HT1080 (cell line): ENCODE measurements at places on chromosomes 13 and 19. TPM values are rescaled to one million over a fixed set of nuclear protein-coding genes. Genes with fewer than 3 reads are reported as not detected.
A peak's percentile ranks its signal among the peaks of the same experiment; 100 is the strongest.

GRCh38 chr19:38642176-38642575 lies 5.3 kb upstream of the ACTN4 start:
- DNase-seq, result no peak

DNA sequence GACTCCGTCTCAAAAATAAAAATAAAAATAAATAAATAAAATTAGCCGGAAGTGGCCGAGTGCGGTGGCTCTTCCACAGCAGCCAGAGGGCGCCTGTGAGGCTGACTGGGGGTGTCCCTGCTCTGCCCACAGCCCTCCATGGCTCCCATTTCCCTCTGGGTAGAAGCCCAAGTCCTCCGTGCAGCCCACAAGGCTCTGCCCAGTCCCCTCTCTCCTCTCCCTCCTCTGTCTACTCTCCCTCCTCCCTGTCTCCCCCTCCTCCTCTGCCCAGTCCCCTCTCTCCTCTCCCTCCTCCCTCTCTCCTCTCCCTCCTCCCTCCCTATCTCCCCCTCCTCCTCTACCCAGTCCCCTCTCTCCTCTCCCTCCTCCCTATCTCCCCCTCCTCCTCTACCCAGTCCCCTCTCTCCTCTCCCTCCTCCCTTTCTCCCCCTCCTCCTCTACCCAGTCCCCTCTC lies 20.4 kb downstream of the MISP start:
- peak; percentile 42 for DNase-seq

DNA sequence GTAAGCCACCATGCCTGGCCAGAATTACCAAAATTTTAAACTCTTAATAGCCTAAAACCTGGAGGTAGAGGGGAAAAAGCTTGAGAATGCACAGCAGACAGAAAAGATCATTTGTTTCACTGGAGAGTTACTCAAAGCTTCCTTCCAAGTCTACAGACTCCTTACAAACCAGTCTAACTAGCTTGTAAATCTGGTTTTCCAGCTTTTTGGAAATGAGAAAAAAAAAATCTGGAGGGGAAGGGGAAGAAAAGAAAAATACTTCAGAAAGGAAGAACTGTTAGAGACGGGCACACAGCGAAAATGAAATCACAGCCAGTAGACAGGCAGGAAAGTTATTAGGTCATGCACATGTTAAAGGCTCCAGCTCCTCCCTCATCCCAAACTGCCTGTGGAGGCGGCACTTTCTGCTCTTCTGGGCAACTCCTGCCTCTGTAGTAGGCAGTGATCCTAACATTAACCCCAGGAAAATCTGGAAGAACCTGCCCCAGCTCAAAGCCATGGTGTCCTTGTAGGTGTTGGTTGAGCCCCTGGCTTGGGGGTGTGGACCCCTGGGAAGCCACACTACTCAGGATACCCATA lies 17.3 kb downstream of the PARP4 start:
- DNase-seq, result no peak

DNA sequence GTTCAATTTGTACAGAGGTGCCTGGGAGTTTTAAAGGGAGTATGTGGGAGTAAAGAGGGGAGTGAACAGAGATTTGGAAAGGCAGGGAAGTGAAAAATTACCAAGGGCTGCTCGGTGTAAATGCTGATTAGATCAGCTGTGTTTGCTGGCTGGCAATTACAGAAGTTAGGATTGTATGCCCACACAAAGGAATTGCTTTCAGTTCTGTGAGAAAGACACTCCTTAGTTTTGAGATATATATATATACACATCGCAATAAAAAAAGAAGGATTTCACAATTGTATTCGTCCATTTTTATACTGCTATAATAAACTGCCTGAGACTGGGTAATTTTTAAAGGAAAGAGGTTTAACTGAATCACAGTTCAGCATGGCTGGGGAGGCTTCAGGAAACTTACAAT lies 196.3 kb downstream of the SLITRK5 start:
- no peak for DNase-seq

- no peak for DNase-seq
These were observed 3.4 kb upstream of the PIK3R2 start for GRCh38 chr19:18149596-18149975.

DNA sequence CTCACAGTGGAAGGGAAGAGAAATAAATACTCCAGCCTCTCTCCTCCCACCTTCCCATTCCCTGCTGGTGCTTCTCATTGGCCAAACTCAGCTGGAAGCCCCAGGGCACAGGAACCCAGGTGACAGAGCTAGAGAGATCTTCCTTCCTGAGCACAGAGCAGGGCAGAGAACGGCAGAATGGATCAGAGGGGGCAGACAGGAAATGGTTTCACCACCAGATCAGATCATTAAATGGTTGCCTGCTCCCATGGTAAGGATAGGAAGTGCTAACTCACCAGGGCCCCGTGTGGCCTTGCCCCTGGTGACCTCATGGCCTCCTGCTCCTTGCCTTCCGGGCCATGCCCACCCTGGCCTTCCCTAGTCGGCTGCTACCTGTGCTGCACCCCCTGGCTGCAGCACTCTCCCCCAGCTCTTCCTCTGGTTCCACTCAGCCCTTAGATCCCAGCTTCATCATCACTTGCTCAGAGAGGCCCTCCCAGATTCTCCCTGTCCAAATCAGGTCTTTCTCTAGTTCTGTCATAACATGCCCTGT lies 108.7 kb downstream of the DPF1 start:
- no peak for DNase-seq

- no peak for DNase-seq
These were observed 16.7 kb downstream of the YIPF2 start for GRCh38 chr19:10911579-10912363.

DNA sequence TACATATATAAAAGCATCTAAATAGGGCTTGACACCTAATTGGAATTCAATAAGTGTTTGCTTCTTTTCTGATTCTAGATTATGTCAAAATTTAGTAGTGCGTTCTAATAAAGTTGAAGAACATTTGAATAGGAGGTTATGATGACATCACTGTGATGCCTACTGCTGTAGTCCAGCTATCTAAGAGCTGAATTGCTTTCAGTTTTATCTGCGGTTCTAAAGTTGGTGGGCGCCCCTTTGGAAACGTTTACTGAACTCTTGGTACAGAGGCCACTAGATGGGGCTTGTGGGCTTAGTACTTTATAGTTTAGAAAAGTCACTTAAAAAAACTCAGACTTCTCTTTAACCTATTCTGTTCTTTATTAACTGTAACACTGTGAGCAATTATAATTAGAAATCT lies 776.9 kb downstream of the GPC5 start:
- peak; percentile 68 for DNase-seq

DNA sequence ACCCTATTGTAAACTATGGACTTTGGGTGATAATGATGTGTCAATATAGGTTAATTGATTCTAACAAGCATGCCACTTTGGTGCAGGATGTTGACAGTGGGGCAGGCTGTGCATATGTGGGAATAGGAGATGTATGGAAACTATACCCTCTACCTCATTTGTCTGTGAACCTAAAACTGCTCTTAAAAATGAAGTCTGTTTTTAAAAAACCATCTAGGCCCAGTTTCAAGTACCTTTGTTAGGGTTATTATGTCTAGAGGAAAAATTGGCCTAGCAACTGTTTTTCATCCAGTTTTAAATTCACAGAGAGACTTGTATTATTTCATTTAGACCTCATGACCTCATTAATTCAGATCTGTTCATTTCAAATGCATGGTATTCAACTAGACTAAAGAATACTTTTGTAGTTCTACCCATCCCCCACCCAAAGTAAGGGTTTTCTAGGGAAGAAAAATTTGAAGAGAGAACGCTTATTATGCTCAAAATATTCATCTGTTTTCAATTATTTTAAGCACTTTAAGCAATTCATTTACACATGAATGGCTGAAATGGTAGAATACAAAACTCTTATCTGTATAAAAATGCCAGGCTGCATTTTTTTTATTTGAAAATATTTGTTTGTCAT lies 1781.9 kb upstream of the MIR17HG start:
- no peak for DNase-seq

GRCh38 chr19:42246143-42246921 lies 3.9 kb upstream of the GSK3A start:
- peak; percentile 74 for DNase-seq

- no peak for DNase-seq
These were observed 198.1 kb upstream of the CSNK1A1L start for GRCh38 chr13:37303606-37304005.

GRCh38 chr13:98308086-98308911 lies 131.2 kb upstream of the RNF113B start:
- DNase-seq, result no peak

GRCh38 chr13:109251956-109252355 lies 534.4 kb downstream of the IRS2 start:
- DNase-seq, result no peak

DNA sequence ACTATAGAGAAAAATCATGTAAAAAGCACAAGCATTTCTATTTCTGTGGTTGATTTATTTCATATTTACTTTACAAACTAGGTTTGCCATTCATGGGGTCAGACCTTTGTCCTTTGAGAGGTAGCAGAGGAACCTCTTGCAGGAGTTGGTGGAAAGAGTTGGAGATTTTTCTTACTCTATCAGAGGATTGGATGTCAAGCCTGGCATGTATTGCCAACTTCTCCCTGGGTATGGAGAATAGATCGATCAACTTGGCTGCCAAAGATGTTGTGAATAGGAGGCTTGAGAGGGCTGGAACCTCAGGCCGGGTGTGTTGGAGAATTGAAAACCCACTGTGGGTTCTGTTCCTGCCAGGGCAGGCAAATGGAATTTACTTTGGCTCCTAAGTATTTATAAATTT lies 81.2 kb downstream of the WDFY2 start:
- DNase-seq, result no peak

- no peak for DNase-seq
These were observed 109.8 kb downstream of the POSTN start for GRCh38 chr13:37488726-37489125.

GRCh38 chr19:32022044-32022640 lies 323.3 kb upstream of the ZNF507 start:
- DNase-seq, result no peak

FBXO27 gene
- not detected in 2 replicates for total RNA-seq

LRRC25 gene
- not detected in 2 replicates for total RNA-seq

NLRP9 gene
- total RNA-seq, result not detected in 2 replicates

KDELR1 gene
- 67.7 and 115 TPM in 2 replicates for total RNA-seq

GTPBP3 gene
- total RNA-seq, result 38.2 and 43.3 TPM in 2 replicates

FCAR gene
- total RNA-seq, result not detected in 2 replicates

DMKN gene
- total RNA-seq, result 34.4 and 53.0 TPM in 2 replicates

ZNF99 gene
- not detected in 2 replicates for total RNA-seq

PPP2R1A gene
- 162 and 195 TPM in 2 replicates for total RNA-seq

PGLYRP1 gene
- not detected in 2 replicates for total RNA-seq

CLEC11A gene
- 163 and 168 TPM in 2 replicates for total RNA-seq
